ENCODE measurements at places on chromosomes 5 and 9.

- no peak for DNase-seq
Observed at GRCh38 chr9:128372784-128373183, 1.6 kb downstream of the URM1 start.

- DNase-seq = peak; percentile 31
Observed at GRCh38 chr5:132012371-132013005, 1.0 kb upstream of the ACSL6 start.

GRCh38 chr5:113203916-113204315 lies 227.3 kb downstream of the DCP2 start:
- no peak for DNase-seq

DNA sequence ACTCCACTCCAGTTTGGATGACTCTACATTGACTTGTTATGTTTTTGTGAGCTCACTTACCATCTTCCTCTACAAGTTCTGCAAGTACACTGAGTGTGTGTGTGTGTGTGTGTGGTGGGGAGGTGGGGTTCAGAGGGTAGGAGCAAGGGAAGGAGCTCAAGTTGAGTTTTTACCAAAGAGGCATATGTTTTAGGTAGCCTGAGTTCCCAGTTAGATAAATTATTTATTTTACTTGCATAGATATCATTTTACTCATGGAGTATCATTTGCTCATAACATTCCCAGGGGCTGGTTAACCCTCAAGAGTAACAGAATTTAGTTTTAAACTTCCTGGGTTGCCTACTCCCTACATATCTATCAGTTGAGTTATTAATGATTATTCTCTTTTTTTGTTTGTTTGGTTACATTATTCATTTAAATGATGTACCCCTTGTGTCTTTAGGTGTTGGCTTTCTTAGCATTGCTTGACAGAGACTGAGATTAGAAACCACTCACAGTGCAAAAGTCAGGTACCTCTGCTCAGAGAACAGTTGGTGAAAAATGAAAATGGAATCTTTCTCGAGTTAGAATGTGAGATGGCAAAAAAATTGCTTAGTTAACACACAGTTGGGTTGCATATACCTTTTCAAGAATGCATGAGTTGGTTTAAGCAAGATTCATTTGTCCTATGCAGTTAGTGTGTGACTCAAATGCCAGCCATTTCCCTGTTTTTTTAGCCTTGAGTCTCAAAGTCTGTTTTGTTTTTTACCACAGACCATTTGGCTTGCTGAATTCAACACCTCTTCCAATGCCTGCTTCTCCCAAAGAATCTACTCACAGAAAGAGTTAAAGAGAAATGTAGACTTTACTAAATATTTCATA lies 29.2 kb downstream of the TNFSF8 start:
- DNase-seq = no peak

GRCh38 chr9:121937240-121937639 lies 155.9 kb downstream of the TTLL11 start:
- no peak for DNase-seq

- DNase-seq = no peak
Observed at GRCh38 chr5:149930043-149930748, 14.4 kb downstream of the PDE6A start.

DNA sequence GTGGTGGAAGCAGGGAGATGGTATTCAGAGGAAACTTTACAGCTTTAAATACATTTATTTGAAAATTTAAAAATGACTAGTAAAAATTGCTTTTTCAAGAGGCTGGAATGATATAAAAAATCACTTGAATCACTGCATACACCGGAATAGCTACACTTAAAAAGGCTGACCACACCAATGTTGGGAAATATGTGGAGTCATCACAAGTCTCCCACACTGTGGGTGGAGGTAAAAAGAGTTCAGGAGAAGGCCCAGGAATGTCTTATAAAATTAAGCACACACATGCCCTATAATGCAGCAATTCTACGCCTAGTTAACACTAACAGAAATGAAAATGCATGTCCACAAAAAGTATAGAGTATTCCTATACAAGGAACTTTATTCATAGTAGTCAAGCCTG lies 198.1 kb downstream of the ROR2 start:
- no peak for DNase-seq

DNA sequence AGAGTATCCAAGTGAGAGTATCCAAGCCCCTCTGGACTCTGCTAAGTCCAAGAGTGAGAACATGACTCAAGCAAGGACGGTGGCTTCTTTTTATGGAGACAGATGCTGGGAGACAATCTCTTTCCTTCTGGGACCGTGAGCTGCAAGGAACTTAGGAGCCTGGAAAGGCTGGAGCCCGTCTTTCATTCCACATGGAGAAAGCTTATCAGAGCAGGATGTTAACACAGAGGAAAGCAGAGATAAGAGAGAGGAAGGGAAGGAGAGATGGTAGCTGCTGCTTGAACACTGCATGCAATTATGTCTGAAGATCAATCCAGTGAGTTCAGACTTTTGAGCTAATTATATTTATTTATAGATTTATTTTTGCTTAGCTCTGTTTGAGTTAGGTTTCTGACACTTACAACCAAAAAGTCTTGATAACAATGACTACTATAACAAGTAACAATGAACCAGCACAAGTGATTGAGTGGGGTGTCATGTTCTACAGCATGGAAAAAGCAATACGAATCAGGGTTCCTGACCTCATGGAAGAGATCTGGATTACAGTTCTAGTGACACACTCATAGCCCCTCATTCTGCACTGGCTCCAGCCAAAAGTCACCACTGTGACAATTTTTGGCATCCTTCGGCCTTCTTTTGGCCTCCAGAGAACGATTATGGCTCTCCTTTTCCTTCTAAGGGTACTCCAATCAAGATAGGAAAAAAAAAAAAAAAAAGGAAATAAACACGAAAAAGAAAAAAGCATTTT lies 71.5 kb downstream of the PRLR start:
- no peak for DNase-seq

GRCh38 chr5:158198636-158199035 lies 339.7 kb upstream of the CLINT1 start:
- no peak for DNase-seq

- DNase-seq = no peak
Observed at GRCh38 chr5:17259630-17260257, 42.3 kb downstream of the BASP1 start.

Measured in HAP-1 (cell line).